Right atrium auricular region (tissue), 2 donors: ENCODE measurements at places on chromosomes 5 and 9. TPM values are rescaled to one million over a fixed set of nuclear protein-coding genes. Genes with fewer than 3 reads are reported as not detected.

Gene MAPKAP1
- total RNA-seq, result 78.9 TPM

Gene DOLK
- total RNA-seq, result 13.9 TPM

DNA sequence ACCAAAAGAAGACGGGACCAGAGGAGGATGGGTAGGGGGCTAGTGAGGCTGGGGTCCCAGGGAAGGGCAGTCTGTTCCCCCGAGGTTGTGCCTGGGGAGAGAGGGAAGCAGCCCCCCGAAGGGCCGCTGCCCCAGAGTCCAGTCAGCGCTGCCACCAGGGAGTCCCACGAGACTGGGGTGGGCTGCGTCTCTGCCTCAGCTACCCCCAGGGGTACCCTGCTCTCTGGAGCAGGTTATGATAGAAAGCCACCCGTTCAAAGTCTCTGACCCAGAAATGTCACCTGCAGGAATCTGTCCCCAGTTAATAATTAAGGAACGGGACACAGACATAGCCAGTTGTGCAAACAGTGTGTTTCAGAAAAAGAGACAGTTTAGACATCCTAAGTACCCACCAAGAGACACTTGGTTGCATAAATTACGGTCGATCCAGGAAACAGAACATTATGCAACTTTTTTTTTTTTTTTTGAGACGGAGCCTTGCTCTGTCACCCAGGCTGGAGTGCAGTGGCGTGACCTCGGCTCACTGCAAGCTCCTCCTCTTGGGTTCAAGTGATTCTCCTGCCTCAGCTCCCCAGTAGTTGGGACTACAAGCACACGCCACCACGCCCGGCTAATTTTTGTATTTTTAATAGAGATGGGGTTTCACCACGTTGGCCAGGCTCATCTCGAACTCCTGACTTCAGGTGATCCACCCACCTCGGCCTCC is 10.7 kb upstream of the AGPAT2 start:
- DNase-seq, result no peak
- no peak overlapping the region for H3K27ac ChIP-seq
- no peaks in the 10 kb centered on the region for H3K36me3 ChIP-seq
- no peak overlapping the region for H3K4me3 ChIP-seq
- no peaks in the 10 kb centered on the region for H3K27me3 ChIP-seq

- no peaks in the 10 kb centered on the region for H3K27me3 ChIP-seq
- H3K36me3 ChIP-seq, result no peaks in the 10 kb centered on the region
- no peak overlapping the region for H3K4me3 ChIP-seq
- H3K4me1 ChIP-seq, result no peaks in the 10 kb centered on the region
- no peak for DNase-seq
These were observed 57.4 kb downstream of the ATPSCKMT start for GRCh38 chr5:10192309-10192708.

- H3K36me3 ChIP-seq, result no peaks in the 10 kb centered on the region
- DNase-seq, result no peak
- no peak overlapping the region for H3K27ac ChIP-seq
- H3K4me1 ChIP-seq, result no peaks in the 10 kb centered on the region
These were observed 91.8 kb downstream of the SEMA5A start for GRCh38 chr5:9454012-9454481.

DNA sequence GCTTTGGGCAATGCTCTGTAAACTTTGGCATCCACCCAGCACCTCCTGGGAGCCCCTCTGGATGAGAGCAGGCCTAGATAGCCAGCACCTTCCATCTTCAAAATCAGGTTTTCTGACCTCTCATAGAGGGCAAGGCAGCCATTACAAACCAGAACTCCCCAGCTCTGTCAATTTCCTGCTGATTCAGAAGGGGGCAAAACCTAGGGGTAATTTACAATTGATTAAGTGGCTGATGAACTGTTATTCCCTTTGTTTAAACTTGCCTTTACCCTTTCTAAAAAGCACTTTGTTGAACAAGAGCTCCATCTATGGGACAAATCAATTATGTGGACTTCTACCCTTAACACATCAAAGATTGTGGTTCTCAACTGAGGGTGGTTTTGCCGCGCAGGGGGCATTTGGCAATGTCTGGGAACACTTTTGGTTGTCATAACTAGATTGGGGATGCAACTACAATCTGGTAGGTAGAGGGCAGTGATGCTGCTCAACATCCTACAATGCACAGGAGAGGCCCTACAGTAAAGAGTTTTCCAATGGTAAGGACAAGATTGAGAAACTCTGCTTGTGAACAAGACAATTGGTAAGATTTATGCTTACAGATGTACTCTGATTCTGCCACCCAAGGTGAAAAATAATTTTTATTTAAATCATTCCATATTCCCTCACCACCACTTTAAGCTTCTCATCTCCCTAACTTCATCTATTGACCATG is 184.1 kb downstream of the MARCHF11 start:
- H3K27me3 ChIP-seq, result no peaks in the 10 kb centered on the region
- H3K27ac ChIP-seq, result no peak overlapping the region
- no peaks in the 10 kb centered on the region for H3K36me3 ChIP-seq
- no peaks in the 10 kb centered on the region for H3K4me1 ChIP-seq
- DNase-seq, result no peak
- H3K4me3 ChIP-seq, result no peak overlapping the region
